ENCODE measurements at places on chromosomes 2 and 18. TPM values are rescaled to one million over a fixed set of nuclear protein-coding genes. Genes with fewer than 3 reads are reported as not detected.

COLEC11 gene
- not detected for total RNA-seq

ATP6V1C2 gene
- total RNA-seq: not detected

HTR2B gene
- not detected for total RNA-seq

ADNP2 gene
- 14.7 TPM for total RNA-seq

TMEM169 gene
- total RNA-seq: 0.84 TPM

MOCOS gene
- 0.34 TPM for total RNA-seq

CARF gene
- total RNA-seq: 3.1 TPM

LOXHD1 gene
- total RNA-seq: not detected

ICA1L gene
- total RNA-seq: 2.0 TPM

RSAD2 gene
- not detected for total RNA-seq

- H3K27ac ChIP-seq: peak overlapping the region; percentile 14
- H3K36me3 ChIP-seq: no peaks in the 10 kb centered on the region
- peak; percentile 53 for DNase-seq
- no peaks in the 10 kb centered on the region for H3K27me3 ChIP-seq
- no peak overlapping the region for H3K4me3 ChIP-seq
Measured at GRCh38 chr2:144942516-144943256, 422.8 kb upstream of the ZEB2 start.

DNA sequence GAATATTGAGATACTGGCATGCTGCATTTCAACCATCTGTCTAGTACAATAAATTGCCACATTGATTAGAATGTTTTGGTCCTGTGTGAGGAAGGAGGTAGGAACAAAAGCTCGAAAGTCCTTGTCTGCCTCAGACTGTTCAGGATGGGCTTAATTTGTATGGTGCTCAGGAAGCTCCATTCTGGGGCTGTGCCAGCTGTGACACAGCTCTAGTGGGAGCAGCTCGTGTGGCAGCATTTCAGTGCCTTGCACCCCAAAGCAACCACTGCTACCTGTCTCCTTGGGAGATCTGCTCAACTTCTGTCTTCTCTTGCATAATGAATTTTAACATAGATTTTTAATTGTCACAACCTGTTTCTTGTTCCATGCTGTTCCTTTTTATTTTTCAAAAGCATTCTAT is 144.4 kb upstream of the THUMPD2 start:
- no peak for DNase-seq
- no peak overlapping the region for H3K4me3 ChIP-seq

DNA sequence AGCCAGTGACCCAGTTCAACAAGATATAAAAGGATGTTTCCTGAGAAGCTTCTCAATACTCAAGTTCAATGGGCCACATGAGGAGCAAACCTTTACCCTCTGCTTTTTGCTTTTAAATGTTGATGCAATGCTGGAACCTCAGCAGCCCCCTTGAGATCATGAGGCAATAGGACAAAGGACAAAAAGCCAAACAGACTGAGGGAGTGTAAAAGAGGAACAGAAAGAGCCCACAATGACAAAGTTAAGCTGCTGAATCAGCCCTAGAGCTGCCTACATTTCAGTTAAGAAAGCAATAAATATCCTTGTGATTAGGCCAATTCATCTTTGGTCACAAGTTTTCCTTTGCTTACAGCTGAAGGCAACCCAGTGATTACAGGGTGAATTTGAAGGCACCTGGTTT is 76.9 kb downstream of the MRO start:
- H3K27ac ChIP-seq: no peak overlapping the region
- DNase-seq: no peak
- H3K4me3 ChIP-seq: no peak overlapping the region
- H3K27me3 ChIP-seq: peaks cover 4% of the 10 kb centered on the region
- H3K4me1 ChIP-seq: no peaks in the 10 kb centered on the region
- no peaks in the 10 kb centered on the region for H3K36me3 ChIP-seq

DNA sequence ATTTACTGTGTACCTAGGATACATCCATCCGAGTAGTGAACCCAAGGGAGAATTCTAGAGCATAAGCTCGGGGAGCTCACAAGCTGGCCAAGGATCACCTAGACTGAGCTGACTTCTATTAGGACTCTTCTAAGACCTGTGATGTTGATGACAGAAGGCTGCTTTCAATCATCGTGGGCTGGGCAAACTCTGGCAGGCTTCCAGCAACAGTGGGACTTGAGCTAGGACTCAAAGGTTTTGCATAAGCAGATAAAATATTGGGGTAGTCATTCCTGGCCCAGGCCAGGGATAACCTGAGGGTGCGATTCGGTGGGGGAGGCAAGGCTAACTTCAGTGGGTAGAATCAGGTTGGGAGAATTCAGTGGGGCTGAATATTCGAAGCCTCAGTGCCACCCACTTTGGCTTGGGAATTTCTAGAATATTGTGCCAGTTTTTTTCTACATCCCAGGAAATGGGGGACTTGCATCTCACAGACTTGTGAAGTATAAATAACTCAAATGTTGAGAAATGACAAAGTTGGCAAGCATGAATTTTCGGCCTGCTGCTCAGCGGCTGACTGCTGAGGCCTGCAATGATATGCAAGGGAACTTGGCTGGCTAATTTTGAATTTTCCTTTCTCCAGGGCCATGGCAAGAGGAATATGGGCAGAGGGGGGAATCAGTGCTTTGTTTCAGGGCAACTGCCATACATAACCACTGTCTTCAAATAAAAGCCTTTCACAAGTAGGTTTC is 274.3 kb downstream of the PRKCE start:
- H3K36me3 ChIP-seq: no peaks in the 10 kb centered on the region
- peaks cover 8% of the 10 kb centered on the region for H3K4me1 ChIP-seq
- no peak for DNase-seq
- no peak overlapping the region for H3K4me3 ChIP-seq
- H3K27me3 ChIP-seq: no peaks in the 10 kb centered on the region
- H3K27ac ChIP-seq: no peak overlapping the region

DNA sequence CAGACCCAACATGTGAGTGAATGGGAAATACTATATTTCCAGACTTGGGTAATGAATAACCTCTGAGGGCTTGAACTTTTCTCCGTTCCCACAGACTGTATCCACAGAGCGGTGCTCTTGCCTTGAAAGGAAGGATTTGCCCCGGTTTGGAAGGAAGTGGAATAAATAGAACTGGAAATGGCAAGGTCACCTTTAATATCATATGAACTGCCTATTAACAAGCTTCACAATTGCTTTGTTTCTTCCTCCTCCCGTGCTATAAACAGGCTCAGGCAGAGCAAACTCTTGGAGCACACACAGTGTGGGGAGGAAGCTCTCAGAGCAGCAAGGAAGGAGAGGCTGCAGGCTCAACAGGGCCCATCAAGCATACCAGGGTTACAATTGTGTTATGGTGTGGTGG is 28.5 kb upstream of the DARS1 start:
- no peaks in the 10 kb centered on the region for H3K4me1 ChIP-seq
- no peak for DNase-seq
- H3K27ac ChIP-seq: no peak overlapping the region
- no peaks in the 10 kb centered on the region for H3K27me3 ChIP-seq

- no peak overlapping the region for H3K4me3 ChIP-seq
- no peaks in the 10 kb centered on the region for H3K27me3 ChIP-seq
- H3K36me3 ChIP-seq: no peaks in the 10 kb centered on the region
Measured at GRCh38 chr2:57957238-57957637, 89.4 kb upstream of the VRK2 start.

- no peaks in the 10 kb centered on the region for H3K27me3 ChIP-seq
- DNase-seq: no peak
- no peaks in the 10 kb centered on the region for H3K36me3 ChIP-seq
- H3K4me3 ChIP-seq: no peak overlapping the region
- H3K27ac ChIP-seq: no peak overlapping the region
Measured at GRCh38 chr2:144274131-144274530, 245.8 kb downstream of the ZEB2 start.

- H3K27me3 ChIP-seq: no peaks in the 10 kb centered on the region
- H3K27ac ChIP-seq: no peak overlapping the region
- H3K36me3 ChIP-seq: peaks cover 50% of the 10 kb centered on the region
- no peak for DNase-seq
- H3K4me3 ChIP-seq: no peak overlapping the region
- H3K4me1 ChIP-seq: no peaks in the 10 kb centered on the region
Measured at GRCh38 chr2:199926806-199927205, 15.7 kb downstream of the C2orf69 start.

GRCh38 chr2:127612111-127612822 is 33.7 kb upstream of the GPR17 start:
- no peak overlapping the region for H3K4me3 ChIP-seq
- H3K27me3 ChIP-seq: no peaks in the 10 kb centered on the region
- DNase-seq: peak; percentile 28

GRCh38 chr18:61992923-61993322 is 100.1 kb upstream of the RNF152 start:
- no peak overlapping the region for H3K4me3 ChIP-seq
- peak; percentile 39 for DNase-seq
- no peaks in the 10 kb centered on the region for H3K27me3 ChIP-seq
- peak overlapping the region; percentile 95 for H3K27ac ChIP-seq
- H3K36me3 ChIP-seq: no peaks in the 10 kb centered on the region

- no peak overlapping the region for H3K4me3 ChIP-seq
- H3K4me1 ChIP-seq: no peaks in the 10 kb centered on the region
- no peaks in the 10 kb centered on the region for H3K36me3 ChIP-seq
- no peak overlapping the region for H3K27ac ChIP-seq
- DNase-seq: no peak
Measured at GRCh38 chr2:46518861-46519260, 39.5 kb downstream of the TMEM247 start.

- H3K36me3 ChIP-seq: no peaks in the 10 kb centered on the region
- H3K4me1 ChIP-seq: no peaks in the 10 kb centered on the region
- no peak overlapping the region for H3K4me3 ChIP-seq
- no peaks in the 10 kb centered on the region for H3K27me3 ChIP-seq
Measured at GRCh38 chr18:30487962-30488361, 554.6 kb downstream of the DSC3 start.

- no peaks in the 10 kb centered on the region for H3K36me3 ChIP-seq
- H3K4me1 ChIP-seq: no peaks in the 10 kb centered on the region
- no peak for DNase-seq
- H3K27ac ChIP-seq: no peak overlapping the region
Measured at GRCh38 chr2:25176541-25177181, 8.3 kb upstream of the POMC start.

DNA sequence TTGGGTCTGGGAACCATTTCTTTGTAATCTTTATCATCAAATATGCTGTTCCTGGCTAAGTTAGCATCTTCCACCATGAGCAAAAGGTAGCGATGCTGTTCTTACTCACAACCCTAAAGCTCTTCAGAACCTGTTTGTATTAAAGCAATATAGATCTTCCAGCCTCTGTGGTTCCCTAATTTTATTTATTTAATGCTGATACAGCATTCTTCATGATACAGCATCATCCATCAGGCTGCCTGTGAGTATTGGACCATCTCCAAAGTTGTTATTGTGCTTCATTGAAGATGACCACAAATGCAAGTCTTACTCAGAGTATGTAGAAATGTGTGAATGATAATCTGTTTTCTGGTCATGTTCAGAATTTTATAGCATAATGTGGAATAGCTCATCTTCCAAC is 40.9 kb upstream of the CTLA4 start:
- no peak overlapping the region for H3K4me3 ChIP-seq
- no peaks in the 10 kb centered on the region for H3K36me3 ChIP-seq
- H3K4me1 ChIP-seq: no peaks in the 10 kb centered on the region
- H3K27ac ChIP-seq: no peak overlapping the region
- no peaks in the 10 kb centered on the region for H3K27me3 ChIP-seq

GRCh38 chr2:20515290-20516220 is 68.7 kb downstream of the RHOB start:
- peak overlapping the region; percentile 84 for H3K27ac ChIP-seq
- DNase-seq: no peak
- H3K4me1 ChIP-seq: peaks cover 22% of the 10 kb centered on the region

DNA sequence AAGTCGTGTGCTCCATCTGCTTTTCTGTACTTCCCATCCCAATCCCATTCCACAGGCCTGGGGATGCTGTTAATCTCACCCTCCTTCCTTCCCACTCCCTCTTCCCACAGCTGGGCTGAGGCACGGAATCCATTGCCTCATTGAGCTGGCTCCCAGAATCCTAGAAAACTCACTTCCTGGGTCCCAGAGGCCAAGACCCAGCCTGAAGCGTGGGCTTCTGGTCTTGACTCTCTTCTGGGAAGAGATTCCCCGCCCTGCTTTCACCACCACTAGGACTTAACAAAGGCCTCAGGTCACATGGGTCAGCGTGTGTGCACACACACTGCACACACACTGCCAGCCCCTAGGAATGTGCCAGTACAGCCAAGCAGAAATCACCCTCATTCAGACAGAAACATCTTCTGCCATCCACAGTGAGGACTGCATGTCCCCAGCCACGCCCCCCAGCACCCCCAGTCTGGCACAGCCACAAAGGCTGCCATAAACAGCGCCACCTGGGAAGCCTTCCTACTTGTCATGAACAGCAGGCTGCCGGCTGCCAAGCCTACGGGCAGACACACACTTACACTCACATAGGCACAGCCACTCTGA is 165.8 kb downstream of the TNS1 start:
- no peak overlapping the region for H3K4me3 ChIP-seq
- peaks cover 7% of the 10 kb centered on the region for H3K4me1 ChIP-seq
- peaks cover 7% of the 10 kb centered on the region for H3K36me3 ChIP-seq
- no peak for DNase-seq
- H3K27ac ChIP-seq: no peak overlapping the region
- no peaks in the 10 kb centered on the region for H3K27me3 ChIP-seq

DNA sequence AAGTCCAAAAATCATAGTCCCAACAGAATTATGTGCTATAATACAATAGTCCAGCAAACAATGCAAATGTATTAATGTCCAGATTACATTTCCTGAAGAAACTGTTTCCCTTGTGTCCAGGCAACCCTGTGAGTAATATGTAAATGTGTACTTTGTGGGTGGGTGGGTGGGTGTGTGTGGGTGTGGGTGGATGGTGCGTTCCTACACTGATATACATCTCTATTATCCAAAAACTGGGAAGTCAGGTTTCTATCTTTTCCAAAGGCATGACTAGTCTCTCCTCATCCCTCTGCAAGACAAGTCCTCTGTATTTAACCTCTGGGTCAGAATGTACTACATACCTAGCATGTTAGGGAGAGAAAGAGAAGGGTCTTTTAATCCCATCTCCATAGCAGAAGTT is 71.6 kb downstream of the LNPK start:
- H3K36me3 ChIP-seq: peaks cover 8% of the 10 kb centered on the region
- no peaks in the 10 kb centered on the region for H3K27me3 ChIP-seq
- no peak overlapping the region for H3K4me3 ChIP-seq
- no peak for DNase-seq
- no peak overlapping the region for H3K27ac ChIP-seq

- H3K27ac ChIP-seq: no peak overlapping the region
- H3K4me1 ChIP-seq: no peaks in the 10 kb centered on the region
- no peaks in the 10 kb centered on the region for H3K27me3 ChIP-seq
- DNase-seq: no peak
- H3K4me3 ChIP-seq: no peak overlapping the region
- no peaks in the 10 kb centered on the region for H3K36me3 ChIP-seq
Measured at GRCh38 chr2:241891988-241892298, 22.4 kb downstream of the RTP5 start.

- H3K27ac ChIP-seq: no peak overlapping the region
- no peak for DNase-seq
- H3K27me3 ChIP-seq: no peaks in the 10 kb centered on the region
- no peak overlapping the region for H3K4me3 ChIP-seq
Measured at GRCh38 chr18:76368976-76369375, 126.1 kb downstream of the ZNF516 start.
